ENCODE measurements at places on chromosomes 7 and 10.

- no peak for DNase-seq
Measured at GRCh38 chr10:112844681-112845544, 105.1 kb upstream of the TCF7L2 start.

DNA sequence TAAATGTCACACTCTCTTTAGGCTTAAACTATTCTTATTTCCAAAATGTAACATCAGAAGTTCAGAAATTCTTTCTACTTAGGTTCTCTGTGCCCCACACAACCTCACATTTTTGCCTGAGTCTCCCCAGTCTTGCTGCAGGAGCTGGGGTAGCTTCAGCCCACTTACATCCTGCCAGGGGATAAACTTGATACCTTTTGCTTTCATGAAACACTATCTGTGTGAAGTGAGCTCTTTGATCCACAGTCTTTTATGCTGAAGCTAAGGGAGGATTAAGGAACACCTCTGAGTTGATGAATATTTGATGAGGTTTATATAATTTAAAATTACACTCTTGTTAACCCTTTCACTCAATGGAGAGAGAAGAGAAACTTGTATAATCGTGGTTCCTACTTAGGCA is 341.0 kb downstream of the AUTS2 start:
- DNase-seq, result no peak

DNA sequence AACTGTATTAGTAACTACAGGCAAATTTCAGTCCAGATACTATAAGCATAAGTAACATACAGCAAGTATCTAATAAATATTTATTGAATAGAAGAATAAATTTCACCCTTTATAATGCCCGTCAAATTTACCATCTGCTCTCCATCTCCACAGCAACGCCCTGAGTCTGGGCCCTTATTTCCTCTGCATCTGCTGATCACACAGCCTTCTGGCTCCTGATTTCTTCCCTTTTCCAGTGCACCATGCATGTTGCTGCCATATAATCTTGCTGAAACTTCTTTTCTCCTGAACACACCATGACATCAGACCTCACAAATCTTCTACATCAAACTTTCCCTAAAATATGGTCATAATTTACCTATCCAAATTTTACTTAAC is 15.4 kb downstream of the HYCC1 start:
- peak; percentile 95 for DNase-seq

DNA sequence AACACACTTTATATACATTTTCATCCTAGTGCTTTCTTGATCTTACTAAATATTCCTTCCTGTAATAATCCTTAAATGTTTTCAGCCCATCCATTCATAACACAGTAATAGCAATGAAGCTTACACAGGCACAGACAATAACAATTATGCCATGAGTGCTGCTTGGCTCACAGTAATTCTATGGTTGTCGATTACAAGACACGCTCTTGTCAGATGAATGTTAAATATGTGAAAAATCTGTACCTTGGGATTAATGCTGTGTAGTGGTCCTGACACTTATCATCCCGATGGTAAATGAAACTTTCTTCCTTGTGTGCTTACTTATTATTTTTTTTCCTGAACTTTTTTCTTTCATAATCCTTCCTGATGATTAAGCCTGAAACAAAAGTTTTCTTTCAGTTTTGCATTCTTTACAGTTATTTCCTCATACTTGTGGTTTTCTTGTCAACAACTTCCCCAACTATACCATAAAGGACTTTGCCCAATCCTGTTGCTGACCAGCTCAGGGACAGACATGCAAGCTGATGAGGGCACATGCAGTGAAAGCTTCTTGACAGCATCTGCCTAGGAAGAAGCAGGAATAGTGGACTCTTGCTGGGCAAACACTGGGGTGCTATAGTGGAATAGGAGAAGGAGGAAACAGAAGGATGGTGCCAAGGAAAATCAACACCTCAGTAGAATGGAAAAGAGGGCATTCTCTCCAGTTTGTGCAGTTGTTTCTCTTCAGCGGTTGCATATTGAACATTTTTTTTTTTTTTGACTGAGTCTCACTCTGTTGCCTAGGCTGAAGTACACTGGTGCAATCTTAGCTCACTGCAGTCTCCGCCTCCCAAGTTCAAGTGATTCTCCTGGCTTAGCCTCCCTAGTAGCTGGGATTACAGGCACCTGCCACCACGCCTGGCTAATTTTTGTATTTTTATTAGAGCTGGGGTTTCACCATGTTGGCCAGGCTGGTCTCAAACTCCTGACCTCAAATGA is 6.7 kb upstream of the MGAM2 start:
- DNase-seq, result no peak

DNA sequence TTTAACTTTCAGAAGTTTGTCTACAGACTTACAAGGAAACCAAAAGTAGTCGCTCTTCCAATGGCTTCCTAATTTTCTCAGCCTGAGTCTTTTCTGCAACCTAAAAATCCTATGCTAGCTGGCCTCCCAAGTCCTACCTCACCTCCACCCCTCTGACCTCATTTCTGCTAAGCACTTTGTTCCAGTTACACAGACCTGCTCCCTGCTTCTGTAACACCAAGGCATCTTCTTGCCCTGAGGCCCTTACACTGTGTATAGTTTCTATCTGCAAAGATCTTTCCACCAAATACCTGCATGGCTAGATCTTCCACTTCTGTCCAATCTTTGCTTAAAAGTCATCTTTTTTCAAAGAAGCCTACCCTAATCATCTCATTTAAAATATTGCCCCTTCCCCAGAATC is 1.9 kb upstream of the SNX13 start:
- DNase-seq, result no peak

DNA sequence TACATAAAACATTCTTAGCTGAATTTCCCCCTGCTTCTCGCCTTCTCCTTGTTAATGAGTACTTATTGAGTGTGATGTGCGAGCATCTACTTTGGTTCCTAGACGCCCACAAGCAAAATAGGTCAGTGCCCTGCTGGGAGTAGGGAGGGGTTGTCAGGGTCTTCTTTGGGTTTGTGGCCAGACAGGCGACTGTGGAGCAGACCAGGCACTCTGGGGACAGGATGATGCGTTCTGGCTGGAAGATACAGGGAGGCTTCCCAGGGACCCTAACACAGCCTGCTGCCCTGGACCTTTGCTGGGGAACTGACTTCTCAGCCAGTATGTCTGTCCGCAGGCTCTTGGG is 227.2 kb downstream of the CUX1 start:
- DNase-seq, result no peak

GRCh38 chr7:116730097-116731022 is 58.4 kb downstream of the MET start:
- DNase-seq, result no peak

- DNase-seq, result no peak
Measured at GRCh38 chr7:44377681-44378421, 52.5 kb upstream of the CAMK2B start.

- DNase-seq, result no peak
Measured at GRCh38 chr7:142418326-142418725, 160.5 kb upstream of the PRSS58 start.

GRCh38 chr10:21926949-21927348 is 76.6 kb downstream of the DNAJC1 start:
- DNase-seq, result no peak

- DNase-seq, result no peak
Measured at GRCh38 chr10:22017283-22018020, 13.9 kb upstream of the DNAJC1 start.
